Left renal pelvis (tissue), 4 donors: ENCODE measurements at places on chromosomes 12 and 14. TPM values are rescaled to one million over a fixed set of nuclear protein-coding genes. Genes with fewer than 3 reads are reported as not detected.

TSPAN8 gene
- polyA plus RNA-seq, result 23.8 TPM

SLC6A15 gene
- 1.7 TPM for polyA plus RNA-seq

TEX22 gene
- polyA plus RNA-seq, result 2.8 TPM

PDE3A gene
- polyA plus RNA-seq, result 25.9 TPM

SERPINA6 gene
- 1.5 TPM for polyA plus RNA-seq

GRCh38 chr12:71216725-71217579, 59.2 kb upstream of the TSPAN8 start:
- DNase-seq, result no peak

GRCh38 chr12:86959766-86960458, 703.7 kb upstream of the MGAT4C start:
- no peak for DNase-seq

DNA sequence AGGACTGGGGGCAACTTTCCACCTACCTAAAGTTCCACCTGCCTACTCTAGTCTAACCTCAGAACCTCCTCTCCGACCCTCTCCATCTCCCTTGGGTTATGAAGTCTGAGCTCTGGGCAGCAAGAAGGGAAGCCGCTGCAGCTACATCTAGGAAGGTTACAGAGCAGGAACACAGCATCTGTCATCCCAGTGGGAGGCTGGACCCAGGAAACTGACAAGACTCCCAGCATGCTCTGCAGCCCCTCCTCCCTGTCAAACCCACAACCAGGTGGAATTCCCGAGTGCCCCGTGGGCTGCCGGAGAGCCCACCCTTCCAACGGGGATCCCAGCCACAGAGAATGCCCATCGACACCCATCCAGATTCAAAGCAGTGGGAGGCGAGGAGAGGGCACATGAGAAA, 2.1 kb downstream of the TESC start:
- no peak for DNase-seq

DNA sequence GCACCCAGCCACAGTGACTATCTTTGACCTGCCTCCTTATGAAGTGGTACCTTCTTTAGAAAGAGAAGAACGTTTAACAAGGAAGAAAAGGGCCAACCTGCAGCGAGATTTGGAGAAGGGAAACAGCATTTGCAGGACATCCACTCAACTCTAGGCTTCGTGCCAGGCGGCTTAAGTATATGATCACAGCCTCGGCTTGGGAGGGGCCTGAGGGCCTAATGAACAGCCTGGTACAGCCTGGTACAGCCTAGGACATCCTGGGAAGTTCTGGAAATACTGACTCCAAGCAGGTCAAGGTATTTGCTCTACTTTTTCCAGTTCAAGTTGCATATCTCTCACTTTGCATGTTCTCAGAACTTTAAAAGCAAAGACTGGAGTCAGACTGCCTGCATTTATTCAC, 16.1 kb downstream of the HCAR2 start:
- DNase-seq, result no peak

- no peak for DNase-seq
Observed at GRCh38 chr12:1915082-1915968, 3.1 kb downstream of the CACNA2D4 start.

DNA sequence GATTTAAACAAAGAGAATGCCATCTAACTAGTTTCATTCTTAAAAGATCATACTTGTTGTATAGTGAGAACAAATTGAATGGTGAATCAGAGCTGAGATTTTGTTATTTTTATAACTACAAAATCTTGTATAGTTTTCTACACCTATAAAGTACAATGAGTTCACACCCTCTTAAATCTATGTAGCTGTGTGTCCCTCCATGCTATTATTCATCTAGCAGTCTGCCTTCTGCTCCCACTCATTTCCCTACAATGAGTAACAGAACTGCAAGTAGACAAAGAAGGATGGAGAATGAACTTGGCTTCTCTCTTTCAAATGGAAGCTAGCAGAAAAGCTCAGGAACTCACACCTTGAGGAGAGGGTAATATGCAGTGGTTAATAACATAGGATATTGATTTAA, 7.1 kb downstream of the IFNG-AS1 start:
- no peak for DNase-seq

- no peak for DNase-seq
Observed at GRCh38 chr12:129610601-129611120, 293.2 kb downstream of the TMEM132D start.

- no peak for DNase-seq
Observed at GRCh38 chr14:76950055-76951020, 78.2 kb downstream of the IRF2BPL start.

- no peak for DNase-seq
Observed at GRCh38 chr12:69150083-69150795, 89.1 kb upstream of the CPSF6 start.

GRCh38 chr14:89549381-89550125, 132.5 kb upstream of the FOXN3 start:
- no peak for DNase-seq

DNA sequence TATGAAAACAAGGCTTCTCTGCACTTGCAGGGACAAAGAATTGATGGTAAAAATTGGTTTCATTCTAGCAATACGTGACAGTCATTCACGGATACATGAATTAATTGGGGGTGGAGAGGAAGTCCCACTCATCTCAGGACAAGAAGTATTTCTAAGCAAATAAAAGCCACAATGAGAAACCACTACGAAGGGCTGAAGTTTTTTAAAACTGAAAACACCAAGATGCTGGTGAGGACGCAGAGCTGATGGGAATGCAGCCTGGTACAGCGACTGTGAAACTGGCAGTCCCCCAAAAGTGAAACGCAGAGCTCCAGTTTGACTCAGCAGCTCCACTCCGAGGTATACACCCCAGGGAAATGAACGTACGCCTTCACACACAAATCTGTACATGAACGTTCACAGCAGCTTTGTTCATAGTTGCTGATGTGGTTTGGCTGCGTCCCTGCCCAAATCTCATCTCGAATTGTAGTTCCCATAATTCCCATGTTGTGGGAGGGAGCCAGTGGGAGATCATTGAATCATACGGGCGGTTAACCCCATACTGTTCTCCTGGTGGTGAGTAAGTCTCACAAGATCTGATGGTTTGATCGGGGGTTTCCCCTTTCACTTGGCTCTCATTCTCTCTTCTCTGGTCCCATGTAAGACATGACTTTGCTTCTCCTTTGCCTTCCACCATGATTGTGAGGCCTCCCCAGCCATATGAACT, 89.0 kb downstream of the SCARB1 start:
- DNase-seq, result no peak

DNA sequence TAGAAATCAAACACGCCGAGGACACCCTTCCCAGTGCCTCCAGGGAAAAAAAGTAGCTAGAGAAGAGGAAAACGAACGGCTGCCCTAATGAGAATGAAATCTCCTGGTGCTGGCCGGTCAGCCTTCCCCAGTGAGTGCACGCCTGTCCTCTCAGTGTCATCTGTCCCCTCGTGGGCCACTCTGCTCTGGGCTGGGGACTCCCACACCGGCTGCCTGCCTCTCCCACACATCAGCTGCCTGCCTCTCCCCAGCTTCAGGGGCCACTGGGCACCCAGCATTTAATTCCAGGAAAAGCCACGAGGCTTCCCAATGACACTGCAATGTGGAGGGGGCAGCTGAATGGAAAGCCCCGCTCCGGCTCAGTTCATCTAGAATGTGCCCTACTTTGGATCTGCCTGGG, 59.0 kb downstream of the CCDC85C start:
- no peak for DNase-seq

DNA sequence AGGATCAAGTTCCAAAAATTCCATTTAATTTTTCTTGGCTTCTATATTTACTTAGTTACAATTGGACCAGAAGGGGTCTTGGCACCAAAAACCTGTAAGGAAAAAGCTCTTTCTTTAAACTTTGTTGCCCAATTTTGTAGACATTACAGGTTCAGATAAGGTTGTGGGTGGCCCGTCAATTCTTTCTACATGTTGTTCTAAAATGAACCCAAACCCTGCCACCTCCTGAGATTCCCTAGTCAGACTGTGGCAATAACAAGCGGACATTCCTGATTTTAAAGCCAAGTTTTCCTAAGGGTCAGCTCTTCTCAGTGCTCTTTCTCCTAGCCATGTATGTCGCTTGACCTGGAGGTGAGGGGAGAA, 45.0 kb upstream of the GSG1 start:
- no peak for DNase-seq

- no peak for DNase-seq
Observed at GRCh38 chr14:101001311-101002069, 98.0 kb upstream of the RTL1 start.

DNA sequence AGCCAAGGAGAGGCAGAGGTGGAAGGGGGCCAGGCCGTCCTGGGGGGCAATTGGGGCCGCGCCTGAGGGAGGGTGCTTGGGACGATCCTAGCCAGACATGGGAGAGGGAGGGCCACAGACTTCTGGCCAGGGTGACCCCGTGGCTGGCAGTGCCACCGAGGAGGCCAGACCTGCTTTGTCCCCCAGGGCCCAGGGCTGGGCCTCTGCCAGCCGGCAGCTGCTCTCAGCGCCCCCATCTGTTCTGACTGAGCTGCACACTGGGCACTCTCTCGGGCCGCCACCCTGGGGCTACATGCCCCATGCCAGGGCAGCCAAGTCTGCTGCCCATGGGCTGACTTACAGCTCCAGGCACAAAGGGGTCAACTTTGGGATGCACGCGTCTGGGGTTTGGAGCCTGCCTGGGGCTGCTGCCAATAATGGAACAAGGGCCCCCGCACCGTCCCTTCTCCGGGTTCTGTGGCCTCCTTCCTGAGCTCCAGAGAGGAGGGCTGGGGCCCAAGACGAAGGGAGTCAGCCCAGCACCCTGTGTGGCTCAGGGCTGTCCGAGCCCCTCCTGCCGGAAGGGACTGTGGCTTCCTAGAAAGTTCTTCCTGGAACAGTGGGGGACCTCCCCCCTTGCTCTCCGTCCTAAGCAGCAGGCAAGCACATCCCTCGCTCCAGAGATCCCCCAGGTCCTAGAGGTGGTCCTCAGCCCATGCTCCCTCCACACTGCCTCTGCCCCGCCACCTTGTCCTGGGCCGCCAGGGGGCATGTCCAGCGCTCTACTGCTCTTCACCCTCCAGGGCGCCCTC, 1.1 kb downstream of the ADSS1 start:
- DNase-seq, result no peak

GRCh38 chr14:33917661-33918060, 33.2 kb downstream of the EGLN3 start:
- DNase-seq, result no peak

DNA sequence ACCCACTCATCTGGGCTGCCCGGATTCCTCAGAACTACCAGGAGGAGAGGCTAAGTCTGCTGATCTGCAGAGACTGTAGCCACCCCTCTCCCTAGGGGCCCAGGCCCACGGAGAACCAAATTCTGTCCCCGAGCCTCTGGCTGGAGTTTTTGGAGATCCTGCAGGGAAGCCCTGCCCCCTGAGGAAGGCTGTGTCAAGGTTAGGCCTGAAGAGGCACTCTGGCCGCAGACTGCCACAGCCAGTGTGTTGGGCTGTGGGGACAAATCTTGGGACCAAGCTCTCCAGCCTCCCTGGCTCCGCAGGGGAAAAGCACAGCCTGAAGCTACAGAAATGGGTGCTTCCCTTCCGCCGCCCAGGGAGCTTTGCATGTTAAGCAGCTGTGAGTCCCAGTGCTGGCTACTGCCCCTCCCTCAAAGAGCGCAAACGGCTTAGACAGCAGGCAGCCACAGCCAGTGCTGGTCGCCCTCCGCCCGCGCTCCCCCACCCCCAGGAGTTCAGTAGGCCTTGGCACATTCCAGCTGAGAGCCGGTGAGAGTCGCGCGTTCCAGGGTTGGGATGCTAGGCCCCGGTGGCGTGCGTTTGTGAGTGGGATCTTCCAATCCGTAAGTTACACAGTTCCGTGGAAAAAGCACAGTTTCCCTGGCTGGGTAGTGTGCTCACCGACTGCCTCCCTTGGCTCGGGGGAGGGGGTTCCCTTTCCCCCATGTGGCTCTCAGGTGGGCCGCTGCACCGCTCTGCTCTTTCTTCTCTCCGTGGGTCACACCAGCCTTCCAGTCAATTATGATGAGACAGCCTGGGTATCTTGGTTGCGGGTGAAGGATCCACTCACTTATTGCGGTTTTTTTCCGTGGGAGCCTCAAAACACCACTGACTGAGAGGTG, 13.2 kb downstream of the CLEC4E start:
- no peak for DNase-seq

GRCh38 chr12:123096741-123097140, 54.1 kb downstream of the PITPNM2 start:
- no peak for DNase-seq

GRCh38 chr12:71014180-71014785, 93.7 kb upstream of the PTPRR start:
- peak; percentile 12 for DNase-seq

DNA sequence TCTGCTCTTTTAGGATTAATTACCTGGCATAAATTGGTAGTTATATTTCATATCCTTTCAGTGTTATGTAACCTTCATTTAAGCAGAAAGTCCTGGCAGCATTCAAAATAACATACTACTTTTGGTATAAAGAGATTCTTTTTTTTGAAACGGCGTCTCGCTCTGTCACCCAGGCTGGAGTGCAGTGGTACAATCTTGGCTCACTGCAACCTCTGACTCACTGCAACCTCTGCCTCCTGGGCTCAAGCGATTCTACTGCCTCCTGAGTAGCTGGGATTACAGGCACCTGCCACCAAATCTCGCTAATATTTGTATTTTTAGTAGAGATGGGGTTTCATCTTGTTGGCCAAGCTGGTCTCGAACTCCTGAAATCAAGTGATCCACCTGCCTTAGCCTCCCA, 9.2 kb downstream of the KTN1 start:
- DNase-seq, result no peak

DNA sequence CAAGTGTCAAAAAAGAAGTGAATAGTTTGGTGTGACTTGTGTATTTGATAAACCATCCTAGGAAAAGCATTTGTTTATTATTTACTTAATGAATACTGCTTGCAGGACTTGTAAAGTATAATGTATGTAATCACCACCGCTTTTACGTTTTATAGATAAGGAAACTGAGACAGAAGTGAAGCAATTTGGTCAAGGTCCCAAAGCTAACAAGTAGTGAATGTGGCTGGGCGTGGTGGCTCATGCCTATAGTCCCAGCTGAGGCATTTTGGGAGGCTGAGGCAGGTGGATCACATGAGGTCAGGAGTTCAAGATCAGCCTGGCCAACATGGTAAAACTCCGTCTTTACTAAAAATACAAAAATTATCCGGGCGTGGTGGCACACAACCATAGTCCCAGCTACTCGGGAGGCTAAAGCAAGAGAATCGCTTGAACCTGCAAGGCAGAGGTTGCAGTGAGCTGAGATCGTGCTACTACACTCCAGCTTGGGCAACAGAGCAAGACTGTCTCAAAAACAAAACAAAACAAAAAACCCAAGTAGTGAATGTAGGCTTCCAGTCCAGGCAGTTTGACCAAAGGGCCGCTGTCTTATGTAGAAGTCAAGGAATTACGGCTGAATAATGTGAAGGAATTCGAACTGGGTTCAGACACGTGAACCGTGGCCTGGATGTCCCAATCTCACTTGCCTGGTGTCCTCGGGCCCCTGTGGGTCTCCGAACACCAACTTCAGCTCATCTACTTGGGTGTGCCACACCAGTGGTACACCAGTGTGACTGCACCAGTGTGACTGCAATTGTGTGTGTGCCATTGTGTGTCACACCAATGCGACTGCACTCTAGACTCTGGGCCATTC, 88.3 kb upstream of the MED13L start:
- DNase-seq, result no peak

GRCh38 chr12:66661357-66661756, 17.5 kb downstream of the GRIP1 start:
- DNase-seq, result no peak
